ENCODE measurements at places on chromosomes 16 and 17.

DNA sequence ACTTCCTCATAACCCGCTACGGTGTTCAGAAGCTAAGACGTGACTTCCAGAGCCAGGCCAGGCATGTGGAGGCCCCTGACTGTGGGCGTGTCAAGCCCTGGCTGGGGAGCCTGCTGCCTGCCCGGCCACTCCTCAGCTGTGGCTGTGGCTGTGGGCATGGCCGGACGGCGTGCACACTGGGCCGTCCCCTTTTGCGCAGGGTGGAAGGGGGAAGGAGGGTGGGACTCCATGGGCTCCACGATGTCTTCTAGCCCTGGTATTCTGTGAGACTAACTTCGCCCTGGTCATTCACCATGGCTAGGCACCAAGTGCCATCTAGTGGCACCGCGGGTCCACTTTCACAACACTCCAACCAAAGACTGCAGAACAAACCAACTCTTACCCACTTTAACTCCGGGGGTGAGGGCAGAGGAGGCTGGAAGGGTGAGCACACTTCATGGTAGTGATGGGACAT lies 67.9 kb downstream of the N4BP1 start:
- DNase-seq = no peak

DNA sequence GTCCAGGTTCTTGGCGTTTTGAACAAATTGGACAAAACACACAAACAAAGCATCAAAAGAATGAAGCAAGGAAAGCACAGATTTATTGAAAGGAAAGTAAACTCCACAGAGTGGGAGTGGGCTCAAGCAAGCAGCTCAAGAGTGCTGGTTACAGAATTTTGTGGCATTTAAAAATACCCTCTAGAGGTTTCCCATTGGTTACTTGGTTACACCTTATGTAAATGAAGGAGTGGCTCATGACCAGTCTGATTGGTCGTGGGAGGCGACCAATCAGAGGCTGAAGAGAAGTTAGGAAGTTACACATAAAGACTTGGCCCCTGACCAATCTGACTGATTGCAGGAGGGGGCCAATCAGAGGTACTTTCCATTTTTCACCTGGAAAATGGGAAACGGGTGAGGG lies 1373.8 kb upstream of the GOT2 start:
- DNase-seq = no peak

DNA sequence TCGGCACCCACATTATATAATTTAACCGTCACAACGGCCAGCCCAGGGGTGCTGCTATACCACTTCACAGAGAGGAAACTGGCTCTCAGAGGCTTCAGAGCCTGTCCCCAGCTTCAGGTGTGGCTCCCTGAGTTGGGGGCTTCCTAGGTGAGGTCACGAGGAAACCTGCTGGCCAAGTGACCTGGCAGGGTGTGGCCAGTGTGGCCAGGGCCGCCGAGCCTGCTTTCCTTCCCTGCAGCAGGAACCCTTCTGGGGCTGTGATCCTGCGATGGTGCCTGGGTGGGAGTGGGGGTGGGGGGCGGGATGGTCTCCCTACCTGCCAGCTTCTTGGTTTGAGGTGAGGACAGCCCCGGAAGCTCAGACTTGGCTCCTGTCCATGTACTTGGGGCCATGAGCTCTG lies 39.9 kb downstream of the ADCY7 start:
- DNase-seq = no peak

DNA sequence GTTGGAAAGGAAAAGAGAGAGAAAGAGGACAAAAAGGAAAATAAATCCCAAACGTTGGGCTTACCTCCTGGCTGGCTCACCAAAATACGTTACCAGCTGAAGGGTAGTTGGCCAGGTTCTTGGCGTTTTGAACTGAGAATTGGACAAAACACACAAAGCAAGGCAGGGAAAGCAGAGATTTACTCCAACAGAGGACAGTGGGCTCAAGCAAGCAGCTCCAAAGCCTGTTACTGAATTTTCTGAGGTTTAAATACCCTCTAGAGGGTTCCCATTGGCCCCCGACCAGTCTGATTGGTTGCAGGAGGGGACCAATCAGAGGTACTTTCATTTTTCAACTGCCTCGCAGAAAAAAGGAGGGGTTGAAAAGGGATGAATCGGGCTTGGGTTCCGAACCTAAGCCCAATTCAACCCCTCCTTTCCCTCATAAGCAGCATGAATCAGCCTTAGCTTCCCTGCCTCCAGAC lies 55.6 kb upstream of the ALOX12 start:
- no peak for DNase-seq

DNA sequence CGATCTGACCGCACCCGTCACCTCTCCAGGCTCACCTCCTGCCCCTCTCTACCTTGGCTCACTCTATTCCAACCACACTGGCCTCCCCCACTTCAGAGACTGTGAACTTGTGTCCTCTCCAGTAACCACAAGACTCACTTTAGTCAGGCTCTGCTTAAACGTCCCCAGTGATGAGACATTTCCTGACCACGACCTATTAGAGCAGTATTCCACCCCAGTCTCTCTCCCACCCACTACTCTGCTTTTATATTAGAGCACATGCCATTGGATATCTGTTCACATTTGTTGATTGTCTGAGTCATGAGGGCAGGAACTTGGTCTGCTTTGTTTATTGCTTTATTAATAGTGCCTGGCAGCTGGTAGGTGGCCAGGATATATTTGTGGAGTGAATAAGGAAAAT lies 20.1 kb downstream of the COX11 start:
- no peak for DNase-seq

- no peak for DNase-seq
Observed at GRCh38 chr16:9402293-9402860, 310.9 kb downstream of the HAPSTR1 start.

DNA sequence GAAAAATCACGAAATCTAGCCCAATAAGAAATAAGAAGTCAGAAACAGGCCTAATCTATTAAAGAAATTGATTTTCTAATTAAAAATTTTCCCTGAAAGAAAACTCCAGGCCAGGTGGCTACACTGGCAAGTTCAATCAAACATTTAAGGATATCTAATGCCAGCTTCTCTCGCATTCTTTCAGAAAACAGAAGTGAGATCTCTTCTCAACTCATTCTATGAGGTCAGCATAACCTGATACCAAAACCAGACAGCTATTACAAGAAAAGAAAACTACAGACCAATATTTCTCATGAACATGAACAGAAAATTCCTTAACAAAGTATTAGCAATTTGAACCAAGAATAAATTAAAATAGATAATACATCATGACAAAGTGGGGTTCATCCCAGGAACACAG lies 52.4 kb downstream of the AXIN2 start:
- no peak for DNase-seq

DNA sequence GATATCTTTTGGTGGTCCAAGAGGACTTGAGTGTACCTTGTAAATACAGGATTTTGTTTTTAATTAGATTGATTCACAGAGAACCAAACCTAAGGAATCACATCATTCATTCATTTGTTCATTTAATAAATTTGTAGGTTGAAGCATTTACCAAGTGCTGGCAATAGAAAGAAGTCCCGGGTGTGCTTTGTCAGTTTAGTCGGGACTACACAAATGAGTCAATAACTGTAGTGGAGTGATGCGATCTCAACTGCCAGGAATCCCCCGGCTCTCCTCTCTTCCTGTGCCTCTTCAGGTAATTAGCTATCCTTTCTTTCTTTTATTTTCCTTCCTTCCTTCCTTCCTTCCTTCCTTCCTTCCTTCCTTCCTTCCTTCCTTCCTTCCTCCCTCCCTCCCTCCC lies 1.4 kb upstream of the WWOX start:
- no peak for DNase-seq

- no peak for DNase-seq
Observed at GRCh38 chr17:53336281-53336680, 486.4 kb upstream of the KIF2B start.

- no peak for DNase-seq
Observed at GRCh38 chr16:79171931-79172705, 428.4 kb downstream of the MAF start.

GRCh38 chr17:47286198-47286914 lies 32.7 kb downstream of the ITGB3 start:
- no peak for DNase-seq

GRCh38 chr17:55090079-55090492 lies 121.5 kb downstream of the STXBP4 start:
- peak; percentile 52 for DNase-seq

GRCh38 chr16:86555704-86556075 lies 655 bp upstream of the MTHFSD start:
- no peak for DNase-seq

DNA sequence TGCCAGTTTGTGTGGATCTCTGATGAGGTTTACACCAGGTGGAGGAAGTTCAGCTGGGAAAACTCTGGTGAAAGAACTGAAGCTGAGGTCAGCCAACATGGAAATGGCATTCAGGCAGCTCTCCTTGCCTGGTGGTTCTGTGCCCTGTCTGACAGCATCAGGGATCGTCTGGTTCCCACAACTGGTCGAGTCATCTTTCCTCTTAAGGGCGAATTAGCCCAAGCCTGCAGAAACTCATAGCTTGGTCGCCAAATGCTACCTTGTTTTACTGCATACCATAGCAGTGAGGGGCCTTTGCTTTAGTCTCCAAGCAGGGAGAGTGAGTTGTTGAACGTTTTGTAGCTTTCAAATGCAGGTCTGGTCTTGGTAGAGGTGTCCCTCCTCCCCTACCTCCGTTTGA lies 7.2 kb downstream of the PLCG2 start:
- no peak for DNase-seq

GRCh38 chr16:50596762-50597450 lies 48.7 kb downstream of the NKD1 start:
- DNase-seq = no peak

DNA sequence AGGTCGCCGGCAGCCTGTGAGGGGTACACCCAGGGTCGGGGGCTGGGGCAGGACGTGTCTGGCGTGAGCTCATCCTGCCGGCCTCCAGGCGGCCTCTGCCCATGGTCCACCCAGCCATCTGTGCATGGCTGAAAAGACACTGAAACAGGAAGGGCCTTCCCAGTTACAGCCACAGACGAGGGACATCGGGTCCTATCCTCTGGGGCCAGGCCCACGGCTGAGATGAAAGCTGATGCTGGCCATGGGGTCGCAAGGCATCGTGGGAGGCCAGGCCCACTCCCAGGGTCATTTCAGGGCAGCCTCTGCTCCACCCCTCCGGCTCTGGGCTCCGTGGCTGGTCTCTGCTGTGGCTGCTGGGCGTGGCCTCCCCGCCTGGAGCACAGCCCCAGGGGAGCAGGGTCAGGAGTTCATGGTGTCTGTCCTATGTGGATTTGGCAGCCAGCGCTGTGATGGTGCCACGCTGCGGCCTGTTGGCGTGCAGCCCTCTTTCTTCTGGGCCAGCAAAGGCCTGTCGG lies 16.6 kb upstream of the ATP6V0C start:
- no peak for DNase-seq

DNA sequence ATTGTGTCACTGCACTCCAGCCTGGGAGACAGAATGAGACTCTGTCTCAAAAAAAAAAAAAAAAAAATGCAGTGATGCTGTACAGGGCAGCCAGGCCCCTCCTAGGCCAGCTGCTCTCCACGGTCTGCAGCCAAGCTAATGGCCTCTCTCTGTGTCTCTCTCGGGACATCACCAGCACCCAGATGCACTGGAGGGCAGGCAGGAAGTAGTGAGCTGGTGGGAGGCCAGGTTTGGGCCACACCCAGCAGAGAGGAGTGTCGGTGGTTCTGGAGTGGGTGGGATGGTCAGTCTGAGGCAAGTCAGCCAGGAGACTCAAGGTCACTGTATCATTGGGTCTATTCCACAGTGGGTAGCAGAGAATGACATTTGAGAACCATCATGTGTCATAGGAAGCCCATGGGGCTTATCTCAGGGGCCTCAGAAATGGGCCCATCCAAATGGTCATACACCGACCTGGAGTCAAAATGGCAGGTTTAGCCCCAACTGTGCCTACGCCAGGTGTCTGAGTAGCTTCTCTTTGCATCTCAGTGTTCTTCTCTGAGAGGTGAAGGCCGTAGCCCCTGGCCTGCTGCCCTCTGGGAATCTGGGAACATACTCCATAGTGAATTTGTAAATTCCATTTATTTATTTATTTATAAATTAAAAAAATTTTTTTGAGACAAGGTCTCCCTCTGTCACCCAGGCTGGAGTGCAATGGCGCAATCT lies 22.7 kb downstream of the WNT9B start:
- no peak for DNase-seq

- no peak for DNase-seq
Observed at GRCh38 chr16:85113168-85113733, 979 bp upstream of the CIBAR2 start.

- DNase-seq = no peak
Observed at GRCh38 chr16:2966808-2967191, 2.3 kb upstream of the PAQR4 start.

All from activated effector memory CD4-positive, alpha-beta T cell treated with Interleukin-2 at 50 U/mL for 16 hours (primary cell).